ENCODE measurements at places on chromosomes 6 and 20.

GRCh38 chr20:6061544-6061943, 7.7 kb upstream of the LRRN4 start:
- DNase-seq = no peak

- no peak for DNase-seq
These were observed 34.9 kb downstream of the RNF24 start for GRCh38 chr20:3980260-3981131.

DNA sequence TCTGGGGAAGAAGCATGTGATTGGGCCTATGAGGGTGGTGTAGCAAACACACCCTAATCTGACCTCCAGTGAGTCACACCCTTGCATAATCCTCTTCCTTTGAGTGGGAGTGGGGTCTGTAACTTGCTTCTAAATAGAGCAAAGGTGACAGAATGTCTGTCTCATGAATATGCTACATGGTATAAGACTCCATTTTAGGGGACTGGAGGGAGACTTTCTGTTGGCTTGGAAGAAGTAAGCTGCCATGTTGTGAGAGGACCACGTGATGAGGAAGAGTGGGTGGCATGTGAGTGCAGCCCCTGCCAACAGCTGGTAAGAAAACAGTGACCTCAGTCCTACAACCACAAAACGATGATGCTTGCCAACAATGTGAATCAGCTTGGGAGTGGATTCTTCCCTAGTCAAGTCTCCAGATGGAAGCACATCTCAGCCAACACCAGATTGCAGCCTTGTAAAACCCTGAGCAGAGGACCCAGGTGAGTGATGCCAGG, 3.7 kb downstream of the AK9 start:
- DNase-seq = no peak

DNA sequence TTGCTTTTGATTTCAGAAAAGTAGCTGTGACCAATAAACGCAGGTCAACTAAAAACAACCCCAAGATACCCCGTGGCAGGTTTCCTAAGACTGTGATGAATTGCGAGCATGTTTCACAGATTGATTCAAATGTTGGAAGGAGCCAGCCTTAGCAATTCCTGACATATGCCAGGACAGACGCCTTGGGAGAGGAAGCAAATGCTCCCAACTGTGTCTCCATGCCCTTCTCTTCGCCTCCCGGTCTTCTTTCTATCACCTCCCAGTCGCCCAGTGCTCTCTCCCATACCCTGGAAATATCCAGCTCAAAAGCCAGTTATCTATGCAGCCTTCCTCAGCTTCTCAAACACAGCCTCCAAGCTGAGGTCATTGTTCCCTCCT, 32.0 kb downstream of the KIAA0319 start:
- DNase-seq = no peak

- DNase-seq = no peak
These were observed 4.6 kb upstream of the ENPP1 start for GRCh38 chr6:131803007-131803769.

DNA sequence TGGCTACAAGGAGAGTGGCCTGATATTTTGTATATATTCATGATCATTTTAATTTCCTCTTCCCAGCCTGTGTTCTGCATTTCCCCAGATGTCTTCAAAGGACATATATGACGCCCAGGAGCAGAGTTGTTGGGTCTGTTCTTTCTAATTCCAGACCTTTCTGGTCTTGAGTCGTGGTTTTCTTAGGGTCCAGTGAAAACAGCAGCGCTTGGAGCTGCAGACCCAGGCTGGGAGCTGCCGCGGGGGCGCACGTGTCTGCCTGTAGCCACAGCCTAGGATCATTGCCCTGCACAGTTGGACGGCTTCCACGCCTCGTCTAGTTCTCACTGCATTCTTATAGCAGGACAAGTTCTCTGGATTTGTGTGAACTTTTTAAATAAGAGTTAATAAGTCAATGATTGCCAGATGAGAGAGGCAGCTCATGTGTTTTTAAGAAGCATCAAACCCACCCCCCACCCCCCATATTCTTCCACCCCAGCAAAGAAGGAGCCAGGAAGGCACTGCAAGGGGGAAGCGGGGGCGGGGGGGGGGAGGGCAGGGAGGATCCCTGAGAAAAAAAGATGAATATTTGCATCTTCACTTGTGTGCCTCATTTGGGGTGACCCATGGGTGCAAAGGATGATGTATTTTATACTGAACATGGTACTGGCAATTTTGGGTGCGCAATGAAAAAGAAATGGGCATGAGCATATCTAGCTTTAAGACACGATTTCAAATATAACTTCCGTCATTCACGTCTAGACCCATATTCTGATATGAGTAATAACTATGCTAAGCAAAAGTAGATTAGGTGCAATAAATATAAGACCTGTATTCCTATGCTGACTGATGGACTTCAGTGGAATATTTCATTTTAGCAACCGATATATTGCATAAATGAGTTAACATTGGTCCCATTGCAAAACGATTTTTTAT, 160.0 kb downstream of the TBXT start:
- no peak for DNase-seq

GRCh38 chr6:32842690-32843089, 1.2 kb downstream of the PSMB8 start:
- DNase-seq = no peak

DNA sequence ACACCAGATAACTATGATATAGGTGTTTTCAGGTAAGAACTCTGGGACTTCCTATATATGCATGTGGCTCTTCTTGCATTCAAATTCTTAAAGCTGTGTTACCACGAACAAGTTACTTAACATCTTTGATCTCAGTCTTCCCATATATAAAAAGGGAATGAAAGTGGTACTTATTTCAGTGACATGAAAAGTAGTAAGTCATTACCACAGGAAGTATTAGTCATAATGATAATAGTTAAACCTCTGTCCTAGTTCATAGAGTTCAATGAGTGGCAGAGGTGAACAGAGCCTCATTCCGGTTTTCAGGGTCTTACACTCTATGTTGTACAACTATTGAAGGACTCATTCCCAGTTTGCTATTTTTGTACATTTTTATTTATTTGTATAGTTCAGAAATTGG, 237.0 kb downstream of the NKAIN2 start:
- DNase-seq = no peak

GRCh38 chr6:11931296-11932035, 80.6 kb upstream of the HIVEP1 start:
- no peak for DNase-seq

- DNase-seq = no peak
These were observed 149.8 kb downstream of the EYS start for GRCh38 chr6:65557224-65557623.

- DNase-seq = no peak
These were observed 50.9 kb downstream of the DTD1 start for GRCh38 chr20:18638768-18639167.

DNA sequence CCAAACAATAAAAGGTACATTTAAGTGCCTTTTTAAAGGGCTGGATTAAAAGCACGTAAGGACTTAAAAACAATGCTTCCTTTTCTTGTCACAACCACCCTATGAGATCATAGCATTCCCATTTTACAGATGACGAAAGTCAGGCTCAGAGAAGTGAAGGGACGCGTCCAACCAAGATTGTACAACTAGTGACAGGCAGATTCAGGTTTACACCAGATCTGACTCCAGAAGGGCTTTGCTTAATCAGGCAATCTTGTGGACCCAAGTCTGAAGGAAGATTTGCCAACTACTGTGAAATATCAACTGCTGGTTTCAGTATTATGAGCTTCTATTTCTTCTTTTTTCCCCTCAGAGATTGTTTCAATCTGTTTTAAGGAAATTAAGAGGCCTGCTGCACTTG, 877 bp downstream of the ENPP4 start:
- no peak for DNase-seq

DNA sequence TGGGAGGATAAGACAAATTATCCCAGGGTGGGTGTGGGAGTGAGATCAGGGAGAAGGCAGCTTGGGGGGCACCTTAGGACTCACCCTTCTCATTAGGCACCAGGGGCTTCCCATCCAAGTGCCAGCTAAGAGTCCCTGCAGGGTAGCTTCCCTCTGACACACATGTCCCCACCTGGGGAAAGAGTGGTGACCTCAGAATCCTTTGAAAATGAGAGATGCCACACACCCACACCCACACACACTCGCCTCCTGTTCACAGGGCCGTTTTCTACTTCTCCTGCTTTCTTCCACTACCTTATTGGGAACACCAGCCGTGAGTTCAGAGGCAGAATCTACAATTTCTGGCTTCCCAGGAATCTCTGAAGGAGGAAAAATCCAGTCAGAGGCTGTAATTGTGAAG, 1.0 kb downstream of the AGER start:
- no peak for DNase-seq

- DNase-seq = no peak
These were observed 21.3 kb downstream of the FOXO3 start for GRCh38 chr6:108581932-108582475.

DNA sequence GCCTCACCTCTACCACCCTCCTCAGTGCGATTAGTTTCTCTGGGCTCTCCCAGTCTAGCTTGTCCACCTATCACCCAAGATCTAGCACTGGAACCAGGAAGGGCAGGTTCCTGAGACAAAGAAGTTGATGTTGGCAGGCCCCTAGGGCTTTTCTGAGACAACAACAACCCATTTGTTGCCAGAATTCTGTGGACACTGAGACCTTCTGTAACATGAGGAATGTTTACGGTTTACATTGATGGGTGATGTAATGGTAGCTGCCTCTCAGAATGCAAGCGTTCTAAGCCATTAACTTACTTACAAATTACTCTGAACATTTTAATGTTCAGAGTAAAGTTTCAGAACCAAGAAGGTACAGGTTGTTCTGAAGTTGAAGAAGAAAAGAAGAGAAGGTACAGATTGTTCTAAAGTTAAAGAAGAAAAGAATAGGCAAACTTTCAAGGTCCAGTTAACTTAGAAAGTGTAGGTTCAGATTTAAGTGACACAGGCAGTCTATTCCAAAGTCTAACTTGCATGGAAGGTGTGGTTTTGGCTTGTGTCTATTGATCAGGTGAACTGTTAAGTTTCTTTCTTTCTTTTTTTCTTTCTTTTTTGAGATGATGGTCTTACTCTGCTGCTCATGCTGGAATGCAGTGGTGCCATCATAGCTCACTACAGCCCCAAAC, 3.7 kb upstream of the MED23 start:
- DNase-seq = no peak

- no peak for DNase-seq
These were observed 23.1 kb upstream of the TMEM242 start for GRCh38 chr6:157346373-157346772.

DNA sequence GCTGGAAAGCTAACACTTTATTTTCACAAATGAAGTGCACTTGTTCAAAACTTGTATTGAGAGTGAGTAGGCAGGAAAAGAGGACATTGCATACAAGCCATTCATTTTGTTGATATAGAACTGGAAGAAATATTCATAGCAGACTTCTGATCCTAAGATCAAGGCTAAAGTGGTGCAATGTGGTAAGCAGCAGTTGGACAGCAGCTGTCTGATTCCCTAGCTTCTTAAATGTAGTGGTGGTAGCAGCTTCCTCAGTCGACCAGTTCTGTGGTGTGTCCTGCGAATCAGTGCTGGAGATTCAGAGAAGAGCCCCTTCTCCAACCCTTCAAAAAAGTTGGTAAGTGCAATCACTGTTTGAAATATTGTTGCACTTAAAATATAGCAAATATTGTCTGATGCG, 281.7 kb upstream of the GJE1 start:
- no peak for DNase-seq

GRCh38 chr6:160178271-160178670, 56.7 kb downstream of the SLC22A1 start:
- DNase-seq = no peak

GRCh38 chr6:37006793-37007339, 1.4 kb downstream of the FGD2 start:
- no peak for DNase-seq

GRCh38 chr6:170125456-170126300, 165.2 kb downstream of the DLL1 start:
- no peak for DNase-seq

GRCh38 chr20:37770908-37771307, 77.1 kb downstream of the CTNNBL1 start:
- DNase-seq = no peak

GRCh38 chr6:36544228-36544627, 3.1 kb downstream of the STK38 start:
- no peak for DNase-seq
